ENCODE measurements at places on chromosomes 5 and 9.
A peak's percentile ranks its signal among the peaks of the same experiment; 100 is the strongest.

- DNase-seq: peak; percentile 85
Measured at GRCh38 chr9:132901858-132902831, 23.4 kb downstream of the SPACA9 start.

- DNase-seq: no peak
Measured at GRCh38 chr9:119357336-119358096, 11.7 kb downstream of the BRINP1 start.

DNA sequence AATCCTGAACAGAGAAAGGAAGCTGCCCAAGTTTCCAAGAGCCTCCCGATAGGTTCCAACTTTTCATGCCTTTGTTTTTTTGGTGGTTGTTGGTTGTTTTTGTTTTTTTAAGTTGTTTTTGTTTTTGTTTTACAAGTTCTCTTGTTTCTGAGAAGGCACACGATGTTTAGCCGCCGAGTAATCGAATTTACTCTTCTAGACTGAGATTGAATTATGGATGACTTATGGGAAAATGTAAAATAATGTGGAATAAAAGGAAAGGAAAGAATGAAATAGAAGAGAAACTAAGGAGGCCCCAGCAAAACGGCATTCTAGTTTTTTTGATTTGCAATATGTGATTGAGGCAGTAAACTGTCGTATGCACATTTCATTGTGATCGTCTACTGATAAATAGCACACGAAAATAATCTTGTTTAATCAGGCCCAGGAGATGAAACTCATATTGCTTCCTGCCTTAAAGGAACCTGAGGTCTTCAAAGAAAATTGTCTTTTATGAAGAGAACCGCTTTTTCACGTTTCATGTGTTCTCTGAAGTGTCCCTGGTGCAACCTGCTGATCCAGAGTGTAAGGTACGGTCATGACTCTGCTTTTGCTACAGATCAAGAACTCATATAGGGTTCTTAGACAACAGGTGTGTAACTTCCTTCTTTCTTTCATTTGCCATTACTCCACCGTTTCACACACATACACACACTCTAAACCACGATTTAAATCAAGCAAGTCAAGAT lies 1.3 kb upstream of the GNAQ start:
- DNase-seq: no peak

GRCh38 chr9:126719618-126720031 lies 85.2 kb upstream of the ZBTB43 start:
- peak; percentile 67 for DNase-seq

- no peak for DNase-seq
Measured at GRCh38 chr9:5455181-5455580, 4.8 kb downstream of the CD274 start.

GRCh38 chr9:15738011-15738410 lies 185.2 kb downstream of the CCDC171 start:
- no peak for DNase-seq

- DNase-seq: no peak
Measured at GRCh38 chr5:151198861-151199260, 25.0 kb downstream of the CCDC69 start.

DNA sequence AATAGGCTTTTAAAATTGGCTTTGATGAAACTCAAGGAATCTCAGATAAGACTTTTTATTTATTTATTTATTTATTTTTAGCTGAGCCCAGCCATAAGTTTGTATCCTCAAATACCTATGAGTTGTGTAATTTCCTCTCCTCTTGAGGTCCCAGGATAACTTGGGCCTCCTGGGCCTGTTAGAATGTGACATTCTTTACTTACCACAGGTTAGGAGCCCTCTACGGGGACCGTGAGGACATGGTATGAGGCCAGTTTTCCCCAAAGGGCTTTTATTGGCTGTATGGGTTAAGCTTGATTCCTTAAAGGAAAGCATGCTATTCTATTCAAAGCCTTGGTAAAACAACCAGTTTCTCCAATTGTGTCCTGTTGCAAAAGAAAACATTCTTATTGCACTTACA lies 16.9 kb downstream of the SHISAL2B start:
- DNase-seq: no peak

DNA sequence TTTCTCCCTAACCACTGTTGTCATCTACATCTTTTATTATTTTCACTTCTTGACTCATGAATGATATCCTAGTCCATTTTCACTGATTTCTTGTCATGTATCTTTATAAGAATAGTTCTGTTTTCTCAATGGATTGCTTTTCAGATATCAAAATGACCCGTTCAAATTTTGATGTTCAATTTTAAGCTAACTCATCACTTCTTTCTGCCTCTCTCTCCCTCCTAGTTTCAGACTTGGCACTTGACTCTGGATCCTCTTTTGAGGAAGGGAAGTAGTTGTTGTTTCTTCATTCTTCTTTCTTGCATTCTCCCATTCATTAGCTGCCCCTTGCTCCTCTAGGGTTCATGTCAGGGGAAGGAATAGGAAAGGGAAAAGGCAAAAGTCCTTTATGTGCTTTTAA lies 23.7 kb downstream of the CSNK1G3 start:
- DNase-seq: no peak

GRCh38 chr9:70924380-70924779 lies 197.0 kb downstream of the TRPM3 start:
- DNase-seq: no peak

DNA sequence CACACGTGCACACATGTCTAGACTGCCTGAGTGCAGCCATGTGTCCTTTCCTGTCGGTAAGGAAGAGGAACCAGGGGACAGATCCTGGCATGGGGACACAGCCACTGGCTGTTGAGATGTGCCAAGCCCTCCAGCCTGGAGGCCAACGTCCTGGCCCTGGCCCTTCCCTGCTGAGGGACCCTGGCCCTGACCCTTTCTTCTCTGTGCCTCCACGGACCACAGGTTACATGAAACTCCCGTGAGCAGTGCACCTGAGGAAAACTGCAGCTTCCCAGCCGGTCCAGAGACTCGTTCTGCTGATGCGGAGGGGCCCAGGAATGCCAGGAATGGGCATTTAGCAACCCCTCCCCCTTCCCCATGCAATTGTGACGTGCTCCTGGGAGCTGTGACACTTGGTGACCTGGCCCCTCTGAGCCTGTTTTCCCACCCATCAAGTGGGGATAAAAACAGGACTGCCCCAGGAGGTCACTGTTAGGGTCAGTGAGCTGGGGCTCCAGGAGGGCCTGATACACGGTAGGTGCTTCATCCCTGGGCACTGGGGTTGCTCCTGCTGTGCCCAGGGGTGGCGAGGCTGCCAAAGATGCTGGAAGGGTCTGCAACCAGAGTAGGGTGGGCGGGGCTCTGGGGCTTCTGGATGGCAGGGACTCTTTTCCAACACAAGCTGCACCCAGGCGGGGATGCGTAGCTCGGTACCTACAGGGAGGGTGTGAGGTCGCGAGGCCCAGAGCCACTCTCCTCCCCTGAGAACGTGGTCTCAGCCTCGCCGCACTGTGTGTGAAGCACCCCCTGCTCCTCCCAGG lies 151.5 kb downstream of the C9orf50 start:
- no peak for DNase-seq

DNA sequence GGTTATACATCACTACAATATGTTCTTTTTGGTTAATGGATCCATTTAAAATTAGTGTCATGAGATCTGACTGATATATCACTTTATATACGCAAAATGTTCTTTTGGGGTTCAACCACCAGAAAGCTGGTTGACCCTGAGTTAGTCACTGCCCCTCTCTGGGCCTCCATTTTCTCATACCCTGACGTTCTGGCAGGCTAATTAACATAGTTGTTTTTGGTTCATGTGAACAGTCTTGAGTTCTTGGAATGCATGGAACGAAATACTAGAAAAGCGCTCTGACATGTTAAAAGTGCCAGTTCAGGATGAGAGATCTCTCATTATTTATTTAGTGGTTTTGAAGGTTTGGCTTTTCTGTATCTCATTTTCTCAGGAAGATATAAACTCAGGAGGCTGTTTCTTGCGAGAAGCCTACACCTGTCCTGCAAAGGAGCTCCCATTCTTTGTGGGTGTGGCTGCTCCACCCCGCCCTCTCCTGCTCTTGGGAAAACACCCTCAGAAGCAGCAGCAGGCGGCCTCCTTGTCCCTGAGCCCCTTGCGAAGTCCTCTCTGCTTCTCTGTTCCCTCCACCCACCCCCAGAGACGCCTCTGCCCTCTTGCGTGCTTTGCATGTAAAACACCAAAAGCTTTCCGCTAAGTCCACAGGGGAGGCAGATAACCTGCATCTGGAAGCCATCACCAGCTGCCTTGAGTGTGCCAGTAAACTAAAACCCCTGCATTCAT lies 302.4 kb upstream of the PANK3 start:
- DNase-seq: no peak

DNA sequence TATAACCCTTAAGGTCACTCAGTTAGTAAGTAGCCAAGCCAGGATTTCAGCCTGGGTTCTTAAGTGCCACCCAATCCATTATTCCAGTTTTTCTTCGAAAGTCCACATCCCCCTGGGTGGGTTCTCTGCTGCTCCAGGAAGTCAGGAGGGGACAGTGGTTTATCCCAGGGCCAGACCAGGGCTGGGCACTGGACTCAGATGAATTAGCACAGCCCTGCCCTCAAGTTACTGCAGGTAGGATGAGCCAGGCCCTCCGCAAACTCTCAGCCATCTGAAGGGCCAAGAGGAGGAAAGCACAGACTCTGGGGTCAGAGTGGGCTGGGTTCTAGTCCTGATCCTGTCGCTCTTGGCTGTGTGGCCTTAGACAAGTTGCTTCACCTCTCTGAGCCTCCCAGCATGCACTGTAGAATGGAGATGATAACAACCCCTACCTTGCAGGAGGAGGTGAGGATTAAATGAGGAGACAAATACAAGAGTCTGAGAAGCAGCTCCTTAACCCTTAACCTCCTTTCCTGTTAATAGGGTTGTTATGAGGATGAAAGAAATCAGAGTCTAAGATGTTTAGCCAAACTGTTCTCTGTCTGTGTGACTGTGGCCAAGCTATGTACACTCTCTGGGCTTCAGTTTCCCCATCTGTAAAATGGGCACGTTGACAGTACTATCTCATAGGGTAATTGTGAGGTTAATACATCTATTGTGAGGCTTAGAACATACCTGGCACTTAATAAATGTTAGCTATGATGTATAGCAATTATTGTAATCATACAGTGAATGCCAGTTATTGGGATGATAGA lies 6.8 kb upstream of the NEURL1B start:
- no peak for DNase-seq

GRCh38 chr9:14056316-14056861 lies 257.6 kb downstream of the NFIB start:
- DNase-seq: no peak

DNA sequence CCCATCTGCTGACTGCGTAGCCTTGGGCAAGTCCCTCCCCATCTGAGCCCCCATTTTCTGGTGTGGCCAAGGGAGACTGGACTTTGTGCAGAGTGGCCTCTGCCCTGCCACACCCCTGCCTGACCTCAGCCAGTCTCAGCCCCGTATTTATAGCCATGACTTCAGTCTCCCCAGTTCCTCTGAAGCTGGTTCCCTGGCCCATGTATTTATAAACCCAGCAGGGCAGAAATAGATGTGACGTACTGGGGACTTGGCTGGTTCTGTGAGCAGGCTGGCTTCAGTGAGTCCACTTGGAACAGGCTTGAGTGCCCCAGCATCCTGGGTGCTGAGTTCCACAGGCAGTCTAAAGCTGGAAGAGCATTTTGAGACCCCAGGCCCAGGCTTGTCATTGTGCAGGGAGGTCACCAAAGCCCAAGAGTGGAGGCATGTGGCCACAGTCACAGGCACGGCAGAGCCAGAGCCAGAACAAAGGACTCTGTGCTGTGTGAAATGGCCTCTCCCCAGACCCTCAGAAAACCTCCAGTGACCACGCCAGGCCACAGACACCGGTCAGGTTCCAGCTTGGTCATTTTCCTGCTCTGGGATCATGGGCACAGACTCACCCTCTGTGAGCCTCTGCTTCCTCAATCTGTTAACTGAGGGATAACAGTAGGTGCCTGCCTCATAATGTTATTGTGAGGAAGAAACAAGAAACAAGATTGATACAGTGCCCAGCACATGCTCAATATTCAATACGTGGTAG lies 30.4 kb upstream of the SYNPO start:
- DNase-seq: no peak

DNA sequence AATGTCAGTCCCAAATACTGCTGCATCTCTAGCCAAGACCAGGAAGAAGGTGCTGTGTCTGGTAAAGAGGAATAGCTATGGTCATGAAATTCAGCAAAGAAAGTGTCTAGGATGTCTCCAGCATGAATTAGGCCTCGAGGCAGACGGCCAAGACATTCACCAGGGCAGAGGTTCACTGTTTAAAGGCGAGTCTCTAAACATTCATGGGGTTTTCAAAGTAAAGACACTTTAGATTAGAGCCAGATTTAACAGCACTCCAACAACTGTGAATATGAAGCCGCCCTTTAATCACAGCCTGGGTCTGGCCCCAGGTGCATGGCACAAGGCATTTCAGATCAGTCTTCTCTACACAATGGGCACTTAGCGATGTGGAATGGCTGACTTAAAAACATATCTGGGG lies 95.0 kb downstream of the ANKH start:
- DNase-seq: no peak

- DNase-seq: peak; percentile 91
Measured at GRCh38 chr9:73219985-73220626, 68.4 kb downstream of the ANXA1 start.

- DNase-seq: no peak
Measured at GRCh38 chr5:86546582-86546981, 71.2 kb upstream of the COX7C start.

DNA sequence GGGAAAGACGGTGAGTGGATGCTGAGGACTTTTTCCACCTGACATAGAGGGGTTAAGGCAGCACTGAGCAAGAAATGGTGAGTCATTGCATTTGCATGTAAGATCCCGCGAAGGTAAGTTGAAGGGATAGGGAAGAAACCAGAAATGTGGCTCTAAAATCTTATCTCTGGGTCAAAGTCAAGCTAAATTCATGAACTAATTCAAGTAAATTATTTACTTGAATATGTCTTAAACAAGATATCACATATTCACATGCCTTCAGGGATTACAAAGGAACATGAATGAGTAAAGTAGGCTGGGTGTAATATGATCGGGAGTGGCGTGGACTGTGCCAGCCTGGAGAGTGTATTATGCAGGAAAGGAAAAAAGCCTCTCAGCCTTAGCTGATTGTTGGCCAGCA lies 74.4 kb upstream of the EQTN start:
- no peak for DNase-seq

GRCh38 chr5:131109540-131110255 lies 55.4 kb downstream of the HINT1 start:
- peak; percentile 47 for DNase-seq

DNA sequence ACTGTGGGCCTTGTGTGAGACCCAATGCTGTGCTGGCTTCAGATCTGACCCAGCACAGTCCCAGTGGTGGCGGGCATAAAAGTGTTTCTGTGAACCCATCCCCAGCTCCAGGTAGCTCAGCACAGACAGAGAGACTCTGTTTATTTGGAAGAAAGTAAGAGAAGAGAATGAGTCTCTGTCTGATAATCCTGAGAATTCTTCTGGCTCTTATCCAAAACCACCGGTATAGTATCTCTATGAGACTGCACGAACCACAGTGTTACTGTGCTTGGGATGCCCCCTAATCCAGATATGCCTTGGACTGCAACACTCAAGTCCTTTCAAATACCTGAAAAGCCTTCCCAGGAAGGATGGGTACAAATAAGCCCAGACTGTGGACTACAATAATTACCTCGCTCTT lies 1660.8 kb upstream of the ACO1 start:
- no peak for DNase-seq

GRCh38 chr5:96474073-96474472 lies 41.0 kb upstream of the PCSK1 start:
- no peak for DNase-seq

Measured in foreskin melanocyte (primary cell).